Suppressor macrophage treated with lipopolysaccharide for 4 hours (primary cell): ENCODE measurements at places on chromosomes 2 and 18.

- DNase-seq = no peak
Measured at GRCh38 chr2:48883661-48884060, 128.1 kb upstream of the LHCGR start.

GRCh38 chr18:4231260-4231659 lies 223.8 kb downstream of the DLGAP1 start:
- DNase-seq = no peak

DNA sequence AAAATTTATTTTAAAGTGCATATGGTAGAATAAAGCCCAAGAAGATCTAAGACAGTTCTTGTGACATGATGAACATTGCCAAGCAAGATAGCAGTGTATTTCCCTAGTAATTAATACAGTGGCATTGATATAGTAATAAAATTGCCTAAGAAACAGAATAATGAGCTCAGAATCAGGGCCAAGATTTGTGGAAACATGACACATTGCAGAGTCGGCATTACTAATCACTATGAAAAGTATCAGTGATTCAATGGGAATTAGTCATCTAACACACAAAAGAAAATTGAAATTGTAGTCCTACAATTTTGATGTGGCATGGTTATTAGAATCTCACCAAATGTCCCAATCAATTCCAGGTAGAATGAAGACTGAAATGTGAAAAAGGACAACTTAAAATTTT lies 243.0 kb upstream of the CYRIA start:
- DNase-seq = peak; percentile 56

DNA sequence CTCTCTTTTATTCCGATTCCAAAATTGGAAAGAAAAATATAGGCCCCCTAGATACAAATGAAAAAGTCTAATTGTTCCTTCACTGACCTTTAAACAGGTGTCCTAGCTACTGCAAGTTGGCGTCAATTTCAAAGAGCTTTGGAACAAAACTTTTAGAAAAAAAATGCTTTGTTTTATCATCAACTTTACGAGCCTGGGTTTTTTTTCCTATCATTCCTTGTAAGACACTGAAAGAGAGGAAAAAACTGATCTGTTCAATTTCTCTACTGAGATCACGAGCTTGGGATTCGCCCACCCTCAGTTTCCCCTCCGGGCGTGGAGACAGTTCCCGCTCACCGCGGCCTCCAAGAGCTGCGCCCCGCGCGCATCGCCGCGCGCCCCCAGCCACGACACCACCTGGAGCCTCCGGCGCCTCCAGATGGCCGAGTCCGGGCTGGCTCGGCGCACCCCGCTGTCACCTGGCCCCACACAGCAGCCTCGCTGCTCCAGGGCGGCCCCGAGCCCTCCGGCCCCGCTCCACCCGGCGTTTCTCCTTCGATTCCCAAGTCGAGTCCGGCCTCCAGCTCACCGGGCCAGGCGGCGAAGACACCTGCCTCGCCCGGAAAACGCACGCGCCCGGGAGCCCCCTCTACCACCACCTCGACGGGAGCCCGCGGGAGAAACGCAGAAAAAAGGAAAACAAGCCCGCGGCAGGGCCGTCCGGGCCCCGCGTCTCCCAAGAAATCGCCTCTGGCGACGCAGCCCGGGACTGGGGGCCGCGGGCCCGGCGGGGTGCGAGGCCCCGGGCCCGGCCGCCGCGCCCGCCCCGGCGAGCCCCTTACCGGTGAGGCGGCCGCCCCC lies 656 bp downstream of the TBC1D8 start:
- no peak for DNase-seq

DNA sequence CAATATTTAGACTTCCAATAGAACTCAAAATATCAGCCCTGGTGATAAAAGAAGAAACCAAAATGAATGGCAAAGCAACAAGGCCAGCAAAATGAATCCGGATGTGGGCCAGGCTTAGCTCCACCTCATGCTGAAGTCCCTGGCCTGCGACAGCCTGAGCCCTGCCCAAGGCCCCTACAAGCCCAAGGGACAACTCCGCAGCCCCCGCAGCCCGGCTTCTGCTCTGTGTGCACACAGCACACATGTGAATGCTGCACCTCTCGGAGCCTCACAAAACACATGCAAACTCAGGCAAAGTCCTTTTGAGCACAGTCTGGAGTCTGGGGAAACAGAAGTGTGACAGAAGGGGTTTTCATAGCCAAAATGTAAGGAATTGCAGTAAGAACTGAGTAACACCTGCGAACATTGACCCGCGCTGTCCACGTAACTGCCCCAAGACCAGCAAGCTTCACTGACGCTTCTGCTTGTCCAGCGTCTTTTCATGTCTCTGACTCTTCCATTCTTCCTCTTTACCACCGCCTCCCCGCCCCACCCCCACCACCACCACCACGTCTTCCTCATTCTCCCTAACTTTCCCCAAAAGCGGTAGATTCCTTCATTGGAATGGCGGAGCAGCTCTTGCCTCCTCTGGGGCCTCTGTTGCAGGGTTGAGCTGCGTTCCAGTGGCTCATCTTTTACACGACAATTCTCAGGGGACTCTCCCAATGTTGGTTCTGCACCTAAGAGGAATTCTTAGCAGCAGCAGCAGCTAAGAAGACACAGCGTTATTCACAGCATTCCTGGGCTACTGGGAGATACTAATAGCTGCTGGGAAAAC lies 136.4 kb upstream of the COPS8 start:
- DNase-seq = no peak

- no peak for DNase-seq
Measured at GRCh38 chr18:57207124-57207916, 60.4 kb downstream of the BOD1L2 start.

DNA sequence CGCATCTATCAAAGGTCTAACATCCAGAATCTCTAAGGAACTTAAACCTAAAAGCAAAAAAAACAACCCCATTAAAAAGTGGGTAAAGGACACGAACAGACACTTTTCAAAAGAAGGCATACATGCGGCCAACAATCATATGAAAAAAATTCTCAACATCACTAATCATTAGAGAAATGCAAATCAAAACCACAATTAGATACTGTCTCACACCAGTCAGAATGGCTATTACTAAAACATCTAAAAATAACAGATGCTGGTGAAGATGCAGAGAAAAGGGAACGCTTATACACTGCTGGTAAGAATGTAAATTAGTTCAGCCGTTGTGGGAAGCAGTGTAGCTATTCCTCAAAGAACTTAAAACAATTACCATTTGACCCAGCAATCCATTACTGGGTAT lies 38.0 kb downstream of the PPP3R1 start:
- DNase-seq = no peak

DNA sequence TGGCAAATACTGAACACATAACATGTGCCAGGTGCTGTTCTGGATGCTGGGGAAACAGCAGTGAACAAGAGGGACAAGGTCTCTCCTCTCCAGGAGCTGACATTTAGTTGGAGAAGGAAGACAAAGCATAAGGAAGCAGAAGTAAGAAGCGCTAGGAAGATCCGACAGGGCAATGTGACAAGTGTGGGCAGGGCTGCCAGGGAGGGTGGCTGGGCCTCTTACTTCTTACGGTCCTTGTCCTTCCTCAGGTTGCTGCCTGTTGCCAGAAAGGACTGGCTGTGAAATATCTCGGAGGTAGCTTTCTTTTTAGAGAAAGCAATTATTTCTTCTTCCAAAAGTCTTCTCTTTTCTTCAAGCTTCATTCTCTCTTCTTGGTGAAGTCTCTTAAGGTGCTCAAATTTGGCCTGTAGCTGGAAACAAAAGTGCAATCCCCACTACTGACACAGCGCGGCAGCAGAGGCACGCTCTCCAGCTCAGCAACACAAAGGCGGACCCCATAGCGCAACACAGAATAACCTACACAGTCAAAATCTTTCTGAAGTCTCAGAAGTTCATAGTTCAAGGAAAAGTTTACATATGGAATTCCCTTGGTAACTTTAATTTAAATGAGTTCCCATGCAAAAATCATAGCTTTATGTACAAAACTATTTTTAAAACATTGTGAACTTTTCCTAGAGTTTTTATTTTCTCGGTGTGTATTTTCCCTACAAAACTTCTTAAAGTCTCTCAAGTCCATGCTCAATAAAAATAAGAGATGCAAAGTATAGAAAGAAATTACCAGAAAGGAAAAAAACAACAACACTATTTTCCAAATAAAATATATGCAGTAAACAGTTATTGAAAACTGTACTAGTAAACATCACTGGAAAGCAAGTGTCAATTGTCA lies 67.7 kb downstream of the SEPTIN10 start:
- DNase-seq = peak; percentile 62

- peak; percentile 70 for DNase-seq
Measured at GRCh38 chr2:230798769-230799399, 65.9 kb upstream of the ITM2C start.

- no peak for DNase-seq
Measured at GRCh38 chr2:4976407-4976806, 715.8 kb upstream of the SOX11 start.

- peak; percentile 73 for DNase-seq
Measured at GRCh38 chr2:64213532-64214275, 69.5 kb upstream of the PELI1 start.

GRCh38 chr2:147531269-147531668 lies 313.6 kb upstream of the ACVR2A start:
- no peak for DNase-seq

DNA sequence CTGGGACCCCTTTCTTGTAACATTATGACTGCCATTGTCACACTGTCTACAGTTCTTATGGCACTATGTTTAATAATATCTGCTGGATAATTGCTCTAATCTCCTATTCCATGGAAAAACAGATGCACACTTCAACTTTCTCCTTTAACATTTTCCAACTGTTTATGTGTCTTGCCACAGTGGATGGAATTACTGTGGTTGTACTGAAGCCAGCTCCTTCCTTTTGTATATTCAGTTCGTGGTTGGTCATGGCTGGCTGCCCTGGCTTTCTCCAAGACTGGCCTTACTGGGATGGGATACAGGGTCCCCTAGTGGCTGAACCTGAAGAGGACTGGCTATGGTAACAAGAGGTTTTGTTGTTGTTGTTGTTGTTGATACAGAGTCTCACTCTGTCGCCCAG lies 113.9 kb downstream of the SS18 start:
- no peak for DNase-seq

GRCh38 chr2:34949316-34949715 lies 1350.2 kb upstream of the FAM98A start:
- no peak for DNase-seq

DNA sequence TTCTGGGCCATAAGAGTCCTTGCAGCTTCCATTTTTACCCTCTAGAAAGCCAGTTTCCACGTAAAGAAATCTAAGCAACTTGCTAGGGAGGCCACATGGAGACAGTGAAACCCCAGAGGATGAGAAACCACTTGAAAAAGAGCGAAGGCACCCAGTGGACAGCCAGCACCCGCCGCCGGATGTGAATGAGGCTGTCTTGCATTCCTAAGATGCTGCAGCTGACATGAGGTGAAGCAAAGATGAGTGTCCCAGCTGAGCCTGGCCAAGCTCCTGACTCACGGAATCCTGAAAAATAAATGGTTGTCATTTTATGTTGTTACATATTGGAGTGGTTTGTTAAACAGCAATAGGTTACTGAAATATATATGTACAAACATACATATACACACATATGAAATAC lies 65.9 kb upstream of the STPG4 start:
- DNase-seq = no peak

- DNase-seq = no peak
Measured at GRCh38 chr18:24869285-24869684, 408.8 kb downstream of the HRH4 start.

DNA sequence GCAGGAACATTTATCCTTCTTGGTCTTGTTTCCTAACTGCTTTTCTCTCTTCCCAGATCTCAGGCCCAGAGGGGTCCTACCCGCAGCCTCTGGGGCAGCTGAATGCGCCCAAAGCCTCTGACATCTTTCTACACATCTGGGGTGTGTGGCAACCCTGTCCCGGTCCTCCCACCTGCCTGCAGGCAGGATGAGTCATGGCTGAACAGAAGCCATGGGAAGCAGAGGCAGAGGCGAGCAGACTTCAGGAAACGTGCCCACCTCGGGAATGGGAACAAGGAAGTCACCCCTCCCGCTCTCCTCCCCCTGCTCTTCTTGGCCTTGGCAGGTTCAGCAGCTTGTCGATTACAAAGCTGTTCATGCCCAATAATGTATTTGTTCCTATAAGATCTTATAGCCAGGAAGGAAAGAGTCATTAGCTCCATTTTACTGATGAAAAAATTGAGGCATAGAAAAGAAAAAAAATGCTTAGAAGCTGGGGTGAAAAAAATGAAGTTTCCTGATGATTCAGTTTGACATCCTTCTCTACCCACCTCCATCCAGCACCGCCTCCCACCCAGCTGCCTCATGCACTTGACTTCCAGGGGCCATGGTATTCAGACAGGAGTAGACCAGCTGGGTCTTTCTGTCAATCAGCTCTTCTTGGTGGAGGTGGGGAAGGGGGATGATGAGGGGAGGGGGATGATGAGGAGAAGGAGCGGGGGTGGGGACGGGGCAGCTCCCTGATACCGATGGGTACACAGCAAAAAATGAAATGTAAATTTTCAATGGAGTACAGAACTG lies 10.4 kb upstream of the KCNF1 start:
- peak; percentile 10 for DNase-seq

- no peak for DNase-seq
Measured at GRCh38 chr2:75595541-75596395, 35.0 kb upstream of the EVA1A start.

DNA sequence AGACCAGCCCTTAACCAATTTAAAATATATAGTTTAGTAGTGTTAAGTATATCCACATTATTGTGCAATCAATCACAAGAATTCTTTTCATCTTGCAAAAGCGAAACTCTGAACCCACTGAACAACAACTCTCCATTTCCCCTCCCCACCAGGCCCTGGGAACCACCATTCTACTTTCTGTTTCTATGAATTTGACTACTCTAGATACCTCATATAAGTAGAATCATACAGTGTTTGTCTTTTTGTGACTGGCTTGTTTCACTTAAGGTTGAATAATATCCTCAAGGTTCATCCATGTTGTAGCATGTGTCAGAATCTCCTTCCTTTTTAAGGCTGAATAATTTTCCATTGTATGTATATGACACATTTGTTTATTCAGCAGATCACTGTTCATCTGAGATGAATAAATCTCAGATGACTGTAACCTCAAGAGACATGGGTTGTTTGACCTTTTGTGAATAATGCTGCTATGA lies 8.1 kb upstream of the SOS1 start:
- DNase-seq = peak; percentile 96

DNA sequence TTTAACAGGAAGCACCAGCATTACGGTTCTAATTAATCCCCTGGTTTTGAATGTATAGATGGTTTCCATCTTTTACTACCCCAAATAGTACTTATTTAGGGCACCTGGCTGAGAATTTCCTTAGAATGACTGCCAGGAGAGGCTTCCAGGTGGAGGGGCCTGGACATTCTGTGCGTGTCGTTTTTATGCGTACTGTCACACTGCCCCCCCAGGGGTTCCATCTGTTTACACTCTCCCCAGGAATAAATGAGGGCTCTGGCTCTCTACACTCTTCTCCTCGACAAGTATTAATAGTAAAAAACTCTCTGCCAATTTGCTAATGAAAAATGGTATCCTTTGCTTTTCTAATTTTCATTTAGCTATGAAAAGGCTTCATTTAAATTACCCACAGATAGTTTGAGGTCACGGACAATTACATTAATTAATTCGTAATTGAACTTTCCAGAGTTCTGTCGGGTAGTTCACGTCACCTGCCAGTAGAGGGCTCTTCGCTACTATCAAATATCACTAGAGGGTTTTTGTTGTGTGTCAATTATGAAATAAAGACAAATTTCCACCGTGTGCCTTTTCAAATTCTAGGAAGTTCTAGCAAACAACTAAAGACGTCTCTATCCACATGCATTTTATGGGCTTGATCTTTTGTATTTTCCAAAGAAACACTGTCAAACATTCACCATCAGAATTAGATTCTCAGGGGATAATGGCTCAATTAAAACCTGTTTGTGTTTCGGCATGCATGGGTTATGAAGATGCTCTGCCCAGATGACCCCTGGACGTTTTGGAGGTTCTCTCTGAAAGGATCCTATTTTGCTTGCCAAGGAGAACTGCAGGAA lies 88.8 kb upstream of the ASB18 start:
- DNase-seq = peak; percentile 49

GRCh38 chr2:36556842-36557241 lies 41.1 kb downstream of the FEZ2 start:
- DNase-seq = no peak
